Right renal cortex interstitium (tissue), 3 donors: ENCODE measurements at places on chromosomes 7 and 10.
A peak's percentile ranks its signal among the peaks of the same experiment; 100 is the strongest.

GRCh38 chr7:123719197-123719721, 29.5 kb downstream of the WASL start:
- DNase-seq = no peak

DNA sequence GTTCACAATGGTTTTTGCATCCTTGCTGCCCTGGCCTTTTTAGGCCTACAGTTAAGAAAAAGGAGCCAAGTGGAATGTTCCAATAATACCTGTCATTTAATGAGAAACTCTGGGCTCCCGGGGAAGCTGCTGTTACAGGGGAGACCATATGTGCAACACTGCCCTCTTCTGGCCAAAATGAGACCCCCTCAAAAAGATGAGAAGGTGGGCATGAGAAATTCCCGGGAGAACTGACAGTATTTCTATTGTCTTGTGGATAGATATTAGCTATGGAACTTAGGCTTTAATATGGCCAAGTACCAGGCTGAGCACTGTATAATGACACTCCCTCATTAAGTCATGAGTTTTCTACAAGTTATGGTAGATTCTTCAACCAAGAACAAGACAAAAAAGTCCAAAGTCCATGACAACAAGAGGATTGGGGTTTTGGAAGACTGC, 99.4 kb downstream of the CCDC3 start:
- DNase-seq = peak; percentile 69

DNA sequence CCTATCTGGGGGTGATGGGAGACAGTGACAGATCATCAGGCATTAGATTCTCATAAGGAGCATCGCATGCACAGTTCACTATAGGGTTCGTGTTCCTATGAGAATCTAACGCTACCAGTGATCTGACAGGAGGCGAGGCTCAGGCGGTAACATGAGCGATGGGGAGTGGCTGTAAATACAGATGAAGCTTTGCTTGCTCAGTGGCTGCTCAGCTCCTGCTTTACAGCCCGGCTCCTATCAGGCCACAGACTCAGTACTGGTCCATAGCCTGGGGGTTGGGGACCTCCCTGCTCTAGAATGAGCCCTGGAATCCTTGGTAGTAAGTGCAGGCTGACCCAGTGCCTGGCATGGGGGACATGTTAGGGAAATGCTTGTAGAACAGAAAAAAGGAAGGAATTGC, 426.0 kb downstream of the TYW1 start:
- no peak for DNase-seq

- DNase-seq = no peak
Observed at GRCh38 chr10:33216661-33217427, 117.6 kb downstream of the NRP1 start.

DNA sequence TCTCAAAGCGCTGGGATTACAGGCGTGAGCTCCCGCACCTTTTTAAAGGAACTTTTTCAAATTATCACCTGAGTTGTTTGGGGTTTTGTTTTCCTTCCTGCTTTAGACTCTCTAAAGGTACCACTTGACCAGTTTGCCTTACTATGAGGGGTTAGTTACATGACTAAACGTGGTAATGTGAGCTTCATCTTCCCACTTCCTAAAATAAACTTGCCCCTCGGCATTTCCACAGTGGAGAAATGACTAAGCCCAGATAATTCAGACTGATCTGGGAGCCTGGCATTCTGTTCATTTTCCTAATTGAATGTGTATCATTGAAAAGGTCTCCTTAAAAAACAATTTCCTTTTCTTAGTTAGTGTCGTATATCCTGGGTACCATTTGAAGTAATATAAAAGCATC, 163.4 kb downstream of the PLXDC2 start:
- DNase-seq = no peak

DNA sequence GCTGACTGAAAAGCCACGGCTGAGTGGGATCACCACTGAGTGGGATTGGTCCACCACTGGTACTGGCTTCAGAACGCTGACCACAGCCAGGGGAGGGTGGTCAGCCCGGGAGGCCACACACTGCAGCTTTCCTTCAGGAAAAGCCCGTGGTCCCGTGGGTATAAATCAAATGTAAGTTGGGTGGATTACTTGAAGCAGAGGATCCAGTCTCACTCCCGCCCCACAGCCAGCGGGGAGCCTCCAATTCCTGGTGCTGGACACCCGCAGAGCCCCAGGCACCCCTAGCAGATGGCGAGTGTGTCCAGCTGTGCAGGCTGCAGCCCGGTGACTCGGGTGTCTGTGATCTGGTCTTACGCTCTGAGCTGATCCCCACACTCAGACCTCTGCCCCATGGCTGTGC, 231.1 kb upstream of the ZNF32 start:
- DNase-seq = no peak

DNA sequence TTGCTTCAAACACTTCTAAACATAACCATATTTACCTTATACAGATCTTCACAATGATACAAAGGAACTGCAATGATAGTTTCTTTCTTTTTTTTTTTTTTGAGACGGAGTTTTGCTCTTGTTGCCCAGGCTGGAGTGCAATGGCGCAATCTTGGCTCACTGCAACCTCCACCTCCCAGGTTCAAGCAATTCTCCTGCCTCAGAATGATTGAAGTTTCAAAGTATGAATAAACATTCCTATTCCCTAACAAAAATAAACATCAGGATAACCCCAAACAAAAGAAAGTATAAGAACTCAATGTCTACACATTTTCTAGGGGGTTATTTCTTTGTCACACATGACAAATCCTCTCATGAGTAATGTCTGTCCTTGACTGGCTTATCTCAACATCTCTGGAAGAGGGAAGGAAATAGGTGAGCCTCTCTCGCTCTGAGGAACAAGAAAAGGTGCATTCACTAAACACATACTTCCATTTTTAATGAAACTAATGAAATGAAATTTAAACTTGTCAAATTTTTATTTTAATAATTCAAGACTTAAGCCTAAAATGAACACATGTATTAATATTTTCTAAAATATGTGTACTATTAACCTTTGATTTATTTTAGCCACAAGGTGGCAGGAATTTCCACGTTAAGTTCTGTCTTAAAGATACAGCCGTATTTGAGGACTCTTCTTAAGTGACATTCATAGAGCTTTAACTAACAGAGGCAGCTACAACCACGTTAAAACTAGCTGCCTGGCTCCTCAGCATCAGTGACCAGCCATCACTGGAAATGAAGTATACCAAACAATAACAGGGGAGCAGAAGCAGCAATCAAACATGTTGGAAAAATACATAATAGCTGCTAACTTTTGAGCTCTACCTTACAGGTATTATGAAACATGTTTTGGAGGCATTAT, 58.3 kb downstream of the MALSU1 start:
- DNase-seq = no peak

- DNase-seq = peak; percentile 64
Observed at GRCh38 chr10:59907918-59908807, 1.8 kb upstream of the CCDC6 start.

DNA sequence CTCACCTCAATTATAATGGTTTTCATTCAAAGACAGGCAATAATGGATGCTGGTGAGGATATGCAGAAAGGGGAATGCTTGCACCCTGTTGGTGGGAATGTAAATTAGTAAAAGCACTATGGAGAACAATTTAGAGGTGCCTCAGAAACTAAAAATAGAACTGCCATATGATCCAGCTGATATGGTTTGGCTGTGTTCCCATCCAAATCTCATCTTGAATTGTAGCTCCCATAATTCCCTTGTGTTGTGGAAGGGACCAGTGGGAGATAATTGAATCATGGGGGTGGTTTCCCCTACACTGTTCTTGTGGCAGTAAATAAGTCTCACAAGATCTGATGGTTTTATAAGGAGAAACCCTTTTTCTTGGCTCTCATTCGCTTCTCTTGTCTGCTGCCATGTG, 87.7 kb downstream of the TES start:
- DNase-seq = no peak

- DNase-seq = no peak
Observed at GRCh38 chr10:29479081-29479925, 155.5 kb downstream of the SVIL start.
